Thoracic aorta (tissue), 2 donors: ENCODE measurements at places on chromosomes 12 and 14. TPM values are rescaled to one million over a fixed set of nuclear protein-coding genes. Genes with fewer than 3 reads are reported as not detected.

The RNASE7 gene
- total RNA-seq: 0.27 TPM

The OVCH1 gene
- 3.0 TPM for total RNA-seq

The CAPZA3 gene
- total RNA-seq: not detected

The LRP1-AS gene
- total RNA-seq: not detected

The TMEM179 gene
- not detected for total RNA-seq

The KRT73 gene
- total RNA-seq: not detected

The NUAK1 gene
- 20.0 TPM for total RNA-seq

The USP44 gene
- total RNA-seq: 2.5 TPM

The PPFIA2 gene
- total RNA-seq: 51.1 TPM

The LYZ gene
- total RNA-seq: 99.9 TPM

The LMO3 gene
- total RNA-seq: 49.5 TPM

The B4GALNT1 gene
- 4.0 TPM for total RNA-seq

The TAS2R19 gene
- total RNA-seq: 13.1 TPM

DNA sequence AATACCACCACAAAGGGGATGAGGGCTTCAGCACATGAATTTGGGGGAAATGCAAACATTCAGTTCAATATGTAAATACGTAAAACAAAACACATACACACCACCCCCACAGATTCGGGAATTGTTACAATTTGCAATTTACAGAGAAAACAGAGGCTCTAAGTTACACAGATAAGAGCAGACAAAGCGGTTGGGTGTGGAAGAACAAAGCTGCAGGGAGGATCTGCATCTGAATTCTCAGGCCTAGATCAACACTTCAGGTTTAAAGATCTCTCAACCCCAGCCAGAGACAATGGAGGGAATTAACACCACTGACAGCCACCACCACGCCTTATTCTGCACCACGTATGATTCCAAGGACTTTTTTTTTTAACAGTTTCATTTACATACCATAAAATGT is 375.5 kb downstream of the BCL11B start:
- H3K36me3 ChIP-seq: no peaks in the 10 kb centered on the region
- H3K4me3 ChIP-seq: no peak overlapping the region
- DNase-seq: no peak
- H3K27ac ChIP-seq: no peak overlapping the region

- peaks cover 44% of the 10 kb centered on the region for H3K4me1 ChIP-seq
- DNase-seq: no peak
- no peaks in the 10 kb centered on the region for H3K27me3 ChIP-seq
- no peak overlapping the region for H3K27ac ChIP-seq
- no peak overlapping the region for H3K4me3 ChIP-seq
These were observed 61.1 kb downstream of the PITPNM2 start for GRCh38 chr12:123089631-123090353.

GRCh38 chr14:34062353-34062973 is 111.6 kb upstream of the EGLN3 start:
- no peaks in the 10 kb centered on the region for H3K27me3 ChIP-seq
- H3K4me1 ChIP-seq: peaks cover 45% of the 10 kb centered on the region

DNA sequence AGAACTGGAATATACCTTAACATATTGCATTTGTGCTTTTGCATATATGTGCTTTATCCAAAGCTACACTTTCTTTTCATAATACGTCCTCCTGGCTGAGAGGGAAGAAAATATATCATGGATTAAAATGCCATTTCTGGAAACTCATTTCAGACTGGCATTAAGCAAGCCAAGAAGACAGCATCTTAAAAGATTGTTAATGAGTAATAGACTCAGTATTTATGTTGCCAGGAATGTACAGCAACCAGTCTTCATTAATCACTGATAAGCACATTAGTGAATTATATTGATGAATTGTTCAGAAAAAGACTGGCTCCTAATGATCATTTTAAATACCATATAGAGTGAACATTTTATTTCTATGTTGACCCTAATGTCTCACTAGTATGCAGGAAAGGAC is 134.9 kb upstream of the IFNG-AS1 start:
- no peaks in the 10 kb centered on the region for H3K27me3 ChIP-seq
- DNase-seq: no peak
- H3K27ac ChIP-seq: no peak overlapping the region
- no peaks in the 10 kb centered on the region for H3K4me1 ChIP-seq

DNA sequence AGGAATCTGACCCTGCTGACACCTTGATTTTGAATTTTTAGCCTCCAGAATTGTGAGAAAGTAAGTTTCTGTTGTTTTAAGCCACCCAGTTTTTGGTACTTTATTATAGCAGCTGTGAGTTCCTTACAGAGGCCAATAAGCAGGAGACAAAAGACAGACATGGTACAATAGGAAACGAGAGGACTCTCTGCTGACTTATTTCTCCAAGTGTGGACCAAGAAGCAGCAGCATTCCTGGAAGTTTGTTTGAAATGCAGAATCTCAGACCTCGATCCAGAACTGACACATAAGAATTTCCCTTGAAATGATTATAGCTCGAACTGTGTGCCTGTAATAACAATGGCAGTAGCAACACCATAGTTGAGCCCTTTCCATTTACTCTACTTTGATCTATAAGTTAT is 31.9 kb upstream of the LUM start:
- DNase-seq: no peak
- no peak overlapping the region for H3K4me3 ChIP-seq
- H3K36me3 ChIP-seq: no peaks in the 10 kb centered on the region
- H3K4me1 ChIP-seq: peaks cover 53% of the 10 kb centered on the region
- H3K27me3 ChIP-seq: no peaks in the 10 kb centered on the region

DNA sequence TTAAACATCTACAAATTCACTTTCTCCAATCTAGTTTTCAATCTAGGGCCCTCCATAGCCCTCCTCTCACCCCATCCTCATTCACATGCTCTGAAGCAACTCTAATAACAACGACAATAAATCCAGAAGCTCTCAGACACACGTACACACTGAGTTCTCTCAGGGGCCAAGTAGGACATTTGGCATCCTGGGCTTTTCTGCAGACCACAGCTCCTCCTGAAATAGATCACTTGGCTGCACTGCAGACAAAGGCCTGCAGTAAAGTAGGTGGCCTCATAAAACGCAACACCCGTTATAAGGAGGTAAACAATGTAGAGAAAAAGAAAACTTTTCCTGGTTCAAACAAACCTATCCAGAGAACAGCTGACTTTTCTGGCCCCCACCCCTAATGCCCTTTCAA is 111.2 kb downstream of the TMTC1 start:
- no peak overlapping the region for H3K4me3 ChIP-seq
- no peak for DNase-seq
- H3K36me3 ChIP-seq: no peaks in the 10 kb centered on the region
- H3K27ac ChIP-seq: no peak overlapping the region

- H3K27me3 ChIP-seq: no peaks in the 10 kb centered on the region
- no peak overlapping the region for H3K4me3 ChIP-seq
- no peak overlapping the region for H3K27ac ChIP-seq
- no peak for DNase-seq
- H3K36me3 ChIP-seq: no peaks in the 10 kb centered on the region
These were observed 194.0 kb downstream of the SSPN start for GRCh38 chr12:26389343-26389742.

DNA sequence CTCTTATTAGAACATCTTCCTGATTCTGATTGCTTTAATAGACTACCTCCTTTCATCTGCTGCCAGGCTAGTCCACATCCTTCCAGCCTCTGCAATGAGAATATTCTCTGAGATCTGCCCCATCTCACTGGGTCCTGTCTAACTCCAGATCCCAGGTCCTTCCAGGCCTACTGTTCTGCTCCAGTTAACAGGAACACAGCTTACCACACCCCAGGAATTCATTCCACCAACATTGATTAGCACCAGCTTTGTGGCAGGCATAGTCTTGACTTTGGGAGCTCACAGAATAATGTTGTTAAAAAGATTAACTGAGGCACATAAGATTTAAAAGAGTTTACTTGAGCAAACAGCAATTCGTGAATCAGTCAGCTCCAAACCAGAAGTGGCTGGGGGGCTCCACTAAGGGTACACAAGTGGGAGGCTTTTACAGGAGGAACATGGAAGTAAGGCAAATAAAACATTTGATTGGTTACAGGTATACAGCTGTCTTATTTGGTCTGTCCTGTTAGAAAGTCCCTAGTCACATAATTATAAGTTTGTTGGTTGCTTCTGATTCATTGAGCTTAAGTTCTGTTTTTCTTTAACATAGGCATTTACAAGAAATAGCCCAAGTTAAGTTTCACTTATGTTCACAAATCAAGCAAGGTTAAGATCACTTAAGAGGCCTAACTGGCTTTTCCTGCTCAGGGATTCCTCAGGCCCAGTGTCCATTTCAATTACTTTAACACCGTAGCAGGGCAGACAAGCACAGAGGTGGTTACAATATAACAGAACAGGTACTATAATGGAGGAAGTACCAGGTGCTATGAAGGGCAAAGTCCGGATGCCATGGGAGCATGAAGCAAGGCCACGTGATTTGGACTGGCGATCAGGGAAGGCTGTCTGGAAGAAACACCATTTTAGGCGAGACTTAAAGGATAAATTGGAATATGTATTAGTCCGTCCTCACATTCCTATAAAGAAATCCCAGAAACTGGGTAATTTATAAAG is 12.2 kb upstream of the MYH7 start:
- no peak overlapping the region for H3K4me3 ChIP-seq
- no peaks in the 10 kb centered on the region for H3K4me1 ChIP-seq
- DNase-seq: no peak
- H3K27ac ChIP-seq: no peak overlapping the region
- H3K27me3 ChIP-seq: no peaks in the 10 kb centered on the region

GRCh38 chr12:120148011-120148410 is 31.5 kb upstream of the RAB35 start:
- no peaks in the 10 kb centered on the region for H3K27me3 ChIP-seq
- DNase-seq: no peak
- H3K36me3 ChIP-seq: peaks cover 81% of the 10 kb centered on the region
- H3K4me3 ChIP-seq: no peak overlapping the region

- no peaks in the 10 kb centered on the region for H3K36me3 ChIP-seq
- H3K27ac ChIP-seq: no peak overlapping the region
- no peaks in the 10 kb centered on the region for H3K4me1 ChIP-seq
- no peaks in the 10 kb centered on the region for H3K27me3 ChIP-seq
- no peak for DNase-seq
These were observed 277.9 kb downstream of the SSPN start for GRCh38 chr12:26473291-26473690.

- peaks cover 8% of the 10 kb centered on the region for H3K4me1 ChIP-seq
- no peaks in the 10 kb centered on the region for H3K27me3 ChIP-seq
- no peak for DNase-seq
- H3K27ac ChIP-seq: peak overlapping the region; percentile 77
- H3K36me3 ChIP-seq: no peaks in the 10 kb centered on the region
These were observed 674 bp downstream of the NIN start for GRCh38 chr14:50830044-50830931.

- H3K36me3 ChIP-seq: no peaks in the 10 kb centered on the region
- DNase-seq: no peak
- H3K27me3 ChIP-seq: no peaks in the 10 kb centered on the region
- H3K4me1 ChIP-seq: no peaks in the 10 kb centered on the region
- H3K4me3 ChIP-seq: no peak overlapping the region
These were observed 28.6 kb upstream of the NRXN3 start for GRCh38 chr14:78141590-78141989.

DNA sequence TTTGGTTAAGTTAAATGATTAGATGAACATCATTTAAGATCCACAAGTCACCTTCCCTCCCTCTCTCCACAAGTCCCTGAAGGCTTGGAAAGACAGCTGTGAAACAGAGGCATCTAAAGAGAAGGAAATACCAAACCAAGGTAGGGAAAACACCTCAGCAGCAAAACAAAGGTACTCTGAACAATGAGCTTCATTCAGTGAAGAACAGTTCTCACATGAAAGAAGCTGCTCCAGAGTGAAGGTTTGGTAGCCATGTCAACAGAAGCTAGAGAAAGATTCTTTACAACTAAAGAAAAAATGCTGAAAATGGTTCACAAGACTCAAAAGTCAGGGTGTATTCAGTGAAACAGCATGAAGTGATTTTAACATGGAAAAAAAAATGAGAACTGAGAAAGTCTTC is 69.4 kb downstream of the FGD6 start:
- H3K27me3 ChIP-seq: no peaks in the 10 kb centered on the region
- DNase-seq: no peak
- peaks cover 4% of the 10 kb centered on the region for H3K4me1 ChIP-seq

- H3K4me1 ChIP-seq: peaks cover 24% of the 10 kb centered on the region
- H3K4me3 ChIP-seq: peak overlapping the region; percentile 95
- H3K27ac ChIP-seq: peak overlapping the region; percentile 98
- DNase-seq: peak; percentile 28
- H3K36me3 ChIP-seq: no peaks in the 10 kb centered on the region
These were observed 394 bp upstream of the AMIGO2 start for GRCh38 chr12:47079981-47080724.

- no peak overlapping the region for H3K27ac ChIP-seq
- no peaks in the 10 kb centered on the region for H3K36me3 ChIP-seq
- DNase-seq: no peak
- no peak overlapping the region for H3K4me3 ChIP-seq
These were observed 3.7 kb upstream of the DENND5B start for GRCh38 chr12:31594681-31595080.

- H3K4me3 ChIP-seq: peak overlapping the region; percentile 94
- DNase-seq: no peak
- H3K36me3 ChIP-seq: no peaks in the 10 kb centered on the region
- no peaks in the 10 kb centered on the region for H3K27me3 ChIP-seq
These were observed 999 bp upstream of the DCAF4 start for GRCh38 chr14:72925171-72925759.

DNA sequence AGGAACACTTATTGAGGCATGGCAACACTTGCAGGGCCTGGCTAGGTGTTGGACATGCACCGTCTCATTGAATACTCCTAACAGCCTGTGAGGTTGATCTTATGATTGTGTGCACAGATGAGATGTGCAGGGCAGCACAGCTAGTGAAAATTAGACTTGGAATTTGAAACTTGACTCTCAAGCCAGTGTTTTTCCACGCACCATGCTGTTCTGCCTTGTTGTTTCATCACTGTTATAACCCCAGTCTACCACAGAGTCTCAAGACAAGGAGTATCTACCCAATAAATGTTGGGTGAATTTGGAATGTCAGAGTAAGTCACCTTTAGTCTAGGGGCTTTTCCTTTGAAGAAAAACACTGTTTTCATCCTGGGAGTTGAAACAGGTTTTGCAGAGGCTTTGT is 55.8 kb upstream of the LRIG3 start:
- no peaks in the 10 kb centered on the region for H3K36me3 ChIP-seq
- no peak for DNase-seq
- no peak overlapping the region for H3K27ac ChIP-seq
- no peak overlapping the region for H3K4me3 ChIP-seq
- H3K4me1 ChIP-seq: no peaks in the 10 kb centered on the region
